Brain microvascular endothelial cell (primary cell): ENCODE measurements at places on chromosomes 16 and 17.

DNA sequence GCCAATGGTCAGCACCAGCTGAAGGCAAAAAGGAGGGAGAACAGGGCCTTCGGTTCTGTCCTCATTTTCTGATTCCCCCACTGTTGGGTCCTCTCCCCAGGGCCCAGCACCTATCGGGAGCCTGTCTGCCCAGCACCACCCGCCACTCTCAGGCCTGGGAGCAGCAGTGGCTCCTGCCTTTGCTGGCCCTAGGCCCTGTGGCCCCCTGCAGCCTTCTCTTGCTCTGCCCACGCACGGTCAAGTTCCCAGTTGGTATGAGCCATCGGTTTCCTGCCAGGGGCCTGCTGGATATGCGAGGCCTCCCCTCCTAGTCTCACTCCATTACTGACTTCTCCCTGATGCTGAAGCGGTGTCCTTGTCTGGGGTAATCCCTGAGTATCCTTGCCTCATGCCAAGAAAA is 37.5 kb downstream of the HSBP1 start:
- DNase-seq: no peak

- no peak for DNase-seq
Observed at GRCh38 chr17:34163123-34163522, 92.0 kb upstream of the CCL2 start.

DNA sequence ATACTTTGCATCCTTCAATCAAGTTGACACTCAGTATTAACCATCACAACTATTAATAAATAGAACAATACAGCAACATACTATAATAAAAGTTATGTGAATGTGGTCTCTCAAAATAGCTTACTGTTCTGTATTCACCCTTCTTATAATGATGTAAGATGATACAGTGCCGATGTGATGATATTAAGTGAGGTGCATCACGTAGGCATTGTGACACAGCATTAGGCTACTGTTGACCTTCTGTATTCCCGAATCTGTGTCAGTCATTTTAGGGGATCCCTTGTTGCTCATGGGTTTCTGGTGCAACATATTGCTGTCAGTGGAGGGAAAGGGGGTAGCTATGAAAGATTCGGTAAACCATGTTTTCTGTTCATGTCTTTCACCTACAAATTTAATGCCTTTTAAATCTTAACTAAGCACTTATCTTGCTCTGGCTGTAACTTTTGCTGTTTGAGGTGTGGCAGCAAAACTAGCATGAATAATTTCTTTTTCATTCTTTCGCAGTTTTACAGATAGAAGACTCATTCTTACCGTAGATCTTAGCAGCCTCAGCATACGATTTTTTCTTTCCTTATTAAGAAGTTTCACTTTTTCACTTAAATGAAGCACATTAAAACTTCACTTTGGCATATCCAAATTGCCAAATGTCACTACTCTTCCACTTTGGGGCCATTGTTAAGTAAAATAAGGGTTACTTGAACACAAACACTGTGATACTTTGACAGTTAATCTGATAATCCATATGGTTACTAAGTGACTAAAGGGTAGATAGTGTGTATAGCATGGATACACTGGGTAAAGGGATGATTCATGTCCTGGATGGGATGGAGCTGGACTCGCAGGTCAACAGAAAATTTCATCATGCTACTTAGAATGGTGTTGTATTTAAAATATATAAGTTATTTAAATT is 29.6 kb downstream of the NFAT5 start:
- peak; percentile 66 for DNase-seq

- peak; percentile 85 for DNase-seq
Observed at GRCh38 chr17:77882481-77883212, 75.9 kb upstream of the TNRC6C start.

DNA sequence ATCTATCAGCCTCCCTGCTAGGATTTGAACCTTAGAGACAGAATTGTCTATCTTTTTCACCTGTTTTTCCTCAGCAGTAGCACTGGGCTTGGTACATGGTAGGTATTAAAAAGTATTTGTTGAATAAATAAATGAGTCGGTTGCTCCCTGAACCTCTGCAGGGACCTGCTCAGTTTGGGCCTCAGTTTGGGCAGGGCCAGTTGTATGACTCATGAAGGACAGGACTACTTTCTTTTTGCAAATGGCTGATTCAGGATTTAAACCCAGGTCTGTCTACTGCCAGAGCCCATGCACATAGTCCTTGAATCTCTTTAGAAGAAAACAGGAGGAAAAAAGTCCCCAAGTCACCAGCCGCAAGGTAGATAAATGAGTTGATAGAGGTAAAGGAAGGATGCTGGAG is 3.1 kb downstream of the MMP2 start:
- DNase-seq: no peak

DNA sequence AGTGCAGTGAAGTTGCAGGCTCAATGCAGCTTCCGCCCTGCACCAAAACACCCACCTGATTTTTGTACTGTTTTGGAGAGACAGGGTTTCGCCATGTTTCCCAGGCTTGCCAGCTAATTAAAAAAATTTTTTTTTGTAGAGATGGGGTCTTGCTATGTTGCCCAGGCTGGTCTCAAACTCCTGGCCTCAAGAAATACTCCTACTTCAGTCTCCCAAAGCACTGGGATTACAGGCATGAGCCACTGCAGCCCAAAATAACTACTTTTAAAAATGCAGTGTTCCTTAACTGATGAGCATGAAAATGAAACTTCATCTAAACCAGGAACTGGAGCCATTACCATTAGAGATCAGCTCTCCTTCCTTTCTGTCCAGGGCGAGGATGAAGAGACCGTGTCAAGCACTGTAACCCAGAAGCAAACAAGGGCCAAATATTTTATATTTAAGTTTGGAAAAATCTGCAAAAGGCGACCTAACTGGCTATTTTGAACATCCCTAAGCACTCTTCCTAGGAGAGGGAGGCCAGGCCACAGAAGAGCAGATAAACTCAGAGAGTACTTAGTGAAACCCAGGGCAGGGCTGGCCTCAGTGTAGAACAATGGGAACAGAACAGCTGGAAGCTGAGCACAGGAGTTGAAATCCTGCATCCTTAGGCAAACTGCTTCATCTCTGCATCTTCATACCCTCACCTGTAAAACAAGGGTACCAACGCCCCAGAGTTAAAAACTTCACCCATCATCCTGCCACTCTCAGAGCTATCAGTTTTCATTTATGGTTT is 24.0 kb downstream of the CREBBP start:
- no peak for DNase-seq

- DNase-seq: no peak
Observed at GRCh38 chr16:56336071-56336688, 89.2 kb downstream of the AMFR start.

GRCh38 chr16:68739964-68740627 is 3.0 kb downstream of the CDH1 start:
- no peak for DNase-seq

DNA sequence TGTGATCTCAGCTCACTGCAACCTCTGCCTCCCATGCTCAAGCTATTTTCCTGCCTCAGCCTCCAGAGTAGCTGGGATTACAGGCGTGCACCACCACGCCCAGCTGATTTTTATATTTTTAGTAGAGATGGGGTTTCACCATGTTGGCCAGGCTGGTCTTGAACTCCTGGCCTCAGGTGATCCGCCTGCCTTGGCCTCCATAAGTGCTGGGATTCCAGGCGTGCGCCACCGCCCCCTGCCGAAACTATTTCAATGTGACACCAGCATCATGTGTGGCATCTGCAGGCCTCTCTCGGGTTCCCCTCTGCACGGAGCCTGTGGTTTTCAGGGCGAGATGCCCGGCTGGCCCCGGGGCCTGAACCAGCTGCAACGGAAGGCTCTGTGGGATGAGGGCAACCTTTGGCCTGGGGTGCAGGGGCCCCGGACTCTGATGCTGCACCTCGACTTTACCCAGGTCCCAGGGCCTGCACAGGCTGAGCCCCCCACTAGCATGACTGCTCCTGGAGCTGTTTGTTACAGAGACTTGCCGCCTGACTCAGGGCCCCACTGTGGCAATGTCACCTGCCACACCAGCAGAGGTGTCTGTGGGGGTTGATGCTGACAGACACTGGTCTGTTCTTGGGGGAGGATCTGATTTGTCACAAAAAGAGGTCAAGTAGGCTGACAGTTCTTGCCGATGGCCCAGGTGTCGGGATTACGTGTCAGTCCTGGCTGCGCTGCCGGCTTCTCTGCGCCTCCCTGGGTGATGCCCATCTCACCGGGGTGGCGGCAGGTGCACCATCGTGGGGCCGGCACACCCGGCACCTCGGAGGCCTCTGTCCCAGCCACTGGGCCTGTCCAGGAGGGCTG is 8.6 kb upstream of the TEX19 start:
- DNase-seq: no peak

- no peak for DNase-seq
Observed at GRCh38 chr17:39719563-39720355, 10.6 kb downstream of the MIEN1 start.

DNA sequence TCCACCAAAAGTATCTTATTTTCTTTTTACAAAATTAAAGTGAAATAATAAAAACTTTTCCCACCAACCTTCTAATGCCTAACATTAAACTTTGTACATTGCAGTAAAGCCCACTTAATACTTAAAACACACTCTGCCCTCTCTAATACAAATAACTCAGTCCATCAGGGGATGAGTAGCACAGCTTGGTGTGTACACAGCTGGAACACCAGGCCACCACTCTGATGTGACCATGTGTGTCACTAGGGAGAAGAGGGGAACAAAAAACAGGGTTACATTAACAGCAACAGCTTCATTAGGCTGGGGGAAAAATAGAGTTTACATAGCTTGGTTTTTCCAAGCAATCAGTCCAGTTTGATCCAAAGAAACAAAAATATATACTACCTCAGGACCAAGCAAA is 295.0 kb downstream of the CEP112 start:
- no peak for DNase-seq

GRCh38 chr17:32960815-32961214 is 30.8 kb upstream of the SPACA3 start:
- peak; percentile 16 for DNase-seq

DNA sequence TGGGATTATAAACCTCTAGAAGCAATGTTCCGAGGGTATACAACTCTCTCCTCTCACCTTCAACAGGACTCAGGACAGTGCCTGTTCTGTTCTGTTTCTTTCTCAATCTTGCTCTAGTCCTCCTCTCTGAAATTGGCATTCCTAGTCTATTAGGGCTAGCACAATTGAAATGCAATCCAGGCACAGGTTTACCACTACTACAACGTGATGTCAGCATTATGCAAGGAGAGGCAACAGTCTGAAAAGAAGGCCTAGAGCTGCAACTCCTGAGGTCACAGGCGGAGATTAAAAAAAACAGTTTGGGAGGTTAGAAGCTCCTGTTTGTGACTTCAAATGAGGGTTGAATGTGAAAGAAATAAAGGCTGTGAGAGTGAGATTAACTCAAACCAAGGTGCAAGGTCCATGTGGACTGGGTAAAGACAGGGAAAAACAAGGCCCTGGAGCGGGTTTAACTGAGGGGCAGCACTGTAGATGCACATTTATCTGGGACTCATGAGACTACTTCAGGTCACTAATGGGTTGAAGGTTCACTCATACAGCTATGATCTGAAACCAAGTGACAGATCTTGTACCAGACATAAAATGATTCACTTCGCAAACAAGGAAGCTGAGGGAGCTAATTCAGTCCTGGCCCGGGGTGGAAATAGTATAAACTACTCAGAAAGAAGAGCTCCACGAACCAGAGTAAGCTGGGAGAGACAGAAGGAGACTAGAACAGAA is 16.8 kb downstream of the AMFR start:
- no peak for DNase-seq

- no peak for DNase-seq
Observed at GRCh38 chr16:19131825-19132218, 18.1 kb downstream of the ITPRIPL2 start.

- no peak for DNase-seq
Observed at GRCh38 chr17:80272366-80272765, 11.7 kb downstream of the RNF213 start.

- peak; percentile 24 for DNase-seq
Observed at GRCh38 chr17:58303971-58304749, 23.4 kb upstream of the MPO start.

- no peak for DNase-seq
Observed at GRCh38 chr16:3835089-3835602, 45.4 kb downstream of the CREBBP start.

DNA sequence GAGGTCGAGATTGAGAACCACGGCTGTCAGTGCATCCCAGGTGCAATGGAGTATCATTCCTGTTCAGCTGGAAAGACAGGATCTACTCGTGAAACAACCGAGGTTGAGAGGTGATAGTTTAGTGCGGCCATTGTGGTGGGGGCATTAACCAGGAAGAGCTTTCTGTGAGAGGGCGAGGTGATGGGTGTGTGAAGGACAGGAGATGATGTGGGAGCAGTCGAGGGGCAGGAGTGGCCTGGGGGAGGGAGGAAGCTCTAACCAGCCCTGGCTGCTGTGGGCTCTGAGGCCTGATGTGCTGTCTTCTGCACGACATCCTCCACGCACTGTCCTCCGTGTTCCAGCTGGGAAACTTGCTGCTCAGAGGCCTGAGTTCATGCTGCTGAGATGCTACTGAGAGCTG is 22.0 kb downstream of the GOSR2 start:
- no peak for DNase-seq

DNA sequence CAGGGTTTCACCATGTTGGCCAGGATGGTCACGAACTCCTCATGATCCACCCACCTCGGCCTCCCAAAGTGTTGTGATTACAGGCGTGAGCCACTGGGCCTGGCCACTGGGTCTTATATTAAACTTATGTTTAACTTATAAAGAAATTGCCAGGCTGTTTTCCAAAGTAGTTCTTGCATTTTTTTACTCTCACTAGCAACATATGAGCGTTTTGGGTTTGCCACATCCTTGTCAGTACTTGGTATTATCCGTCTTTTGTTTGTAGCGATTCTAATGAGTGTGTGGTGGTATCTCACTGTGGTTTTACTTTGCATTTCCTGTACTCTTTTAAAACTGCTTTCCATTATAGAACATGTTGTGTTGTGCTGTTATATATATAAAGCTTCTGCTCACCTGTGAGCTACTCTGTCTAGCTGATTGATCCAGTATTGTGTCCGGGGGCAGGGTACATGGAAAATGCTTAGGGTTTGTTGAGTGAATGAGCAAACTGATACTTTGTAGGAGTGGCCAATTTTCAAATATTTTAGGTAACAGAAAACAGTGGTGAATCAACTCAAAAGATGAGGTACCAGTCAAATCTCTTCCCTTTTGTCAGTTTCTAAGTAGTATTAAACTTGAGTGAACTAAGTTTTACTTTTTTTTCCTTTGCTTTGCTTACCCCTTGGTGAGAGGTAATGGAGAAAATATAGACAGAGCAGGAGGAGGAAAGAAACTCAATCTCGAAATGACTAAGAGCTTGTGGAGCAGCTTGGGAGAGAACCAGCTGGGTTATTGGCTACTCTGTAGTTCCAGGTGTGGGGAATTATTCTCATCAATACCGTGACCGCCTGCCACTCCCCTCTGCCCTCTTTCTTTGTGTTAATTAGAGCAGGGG is 75.8 kb downstream of the PITPNC1 start:
- DNase-seq: no peak

- no peak for DNase-seq
Observed at GRCh38 chr17:11170881-11171280, 70.1 kb upstream of the SHISA6 start.
